CD4-positive, alpha-beta T cell treated with Interleukin-15 for 4 hours (primary cell): ENCODE measurements at places on chromosomes 2 and 18.

DNA sequence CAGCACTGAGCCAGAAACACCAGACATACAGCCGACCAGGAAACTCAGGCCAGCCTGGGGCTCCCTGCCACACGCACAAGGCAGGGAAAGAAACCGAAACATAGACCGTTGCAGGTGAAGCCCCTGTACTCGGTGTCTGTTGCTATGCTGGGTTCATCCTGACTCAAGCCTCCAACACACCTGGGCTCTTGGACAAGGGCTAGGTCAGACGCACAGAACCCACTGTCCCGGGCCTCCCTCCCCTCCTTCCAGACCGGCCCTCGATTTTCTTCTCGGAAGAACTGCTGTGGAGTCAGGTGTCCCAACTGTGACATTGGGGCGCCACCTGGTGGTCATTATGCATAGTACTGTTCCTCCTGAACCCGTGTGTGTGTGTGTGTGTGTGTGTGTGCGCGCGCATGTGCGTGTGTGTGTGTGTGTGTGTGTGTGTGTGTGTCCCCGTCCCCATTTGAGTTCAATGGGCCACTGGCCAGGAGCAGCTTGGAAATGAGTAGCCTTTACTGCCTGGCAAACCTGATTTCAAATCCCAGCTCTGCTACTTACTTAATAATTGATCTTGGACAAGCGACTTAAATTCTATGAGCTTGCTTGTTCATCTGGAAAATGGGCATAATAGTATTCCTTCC lies 55.4 kb upstream of the GLI2 start:
- peak; percentile 59 for DNase-seq

DNA sequence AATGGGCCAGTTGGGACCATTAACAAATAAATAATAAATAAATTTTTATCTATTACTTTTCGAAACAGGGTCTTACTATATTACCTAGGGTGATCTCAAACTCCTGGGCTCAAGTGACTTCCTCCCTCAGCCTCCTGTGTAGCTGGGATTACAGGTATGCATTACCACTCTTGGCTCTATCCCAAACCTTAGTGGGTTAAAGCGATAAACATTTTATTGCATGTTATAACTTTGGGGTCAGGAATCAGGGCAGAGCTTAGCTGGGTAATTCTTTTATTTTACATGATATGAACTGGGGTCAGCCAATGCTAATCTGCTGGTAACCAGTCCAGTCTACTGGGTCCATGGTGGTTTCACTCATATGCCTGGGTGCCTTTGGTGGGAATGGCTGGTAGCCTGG lies 127.8 kb downstream of the MYO3B start:
- no peak for DNase-seq

DNA sequence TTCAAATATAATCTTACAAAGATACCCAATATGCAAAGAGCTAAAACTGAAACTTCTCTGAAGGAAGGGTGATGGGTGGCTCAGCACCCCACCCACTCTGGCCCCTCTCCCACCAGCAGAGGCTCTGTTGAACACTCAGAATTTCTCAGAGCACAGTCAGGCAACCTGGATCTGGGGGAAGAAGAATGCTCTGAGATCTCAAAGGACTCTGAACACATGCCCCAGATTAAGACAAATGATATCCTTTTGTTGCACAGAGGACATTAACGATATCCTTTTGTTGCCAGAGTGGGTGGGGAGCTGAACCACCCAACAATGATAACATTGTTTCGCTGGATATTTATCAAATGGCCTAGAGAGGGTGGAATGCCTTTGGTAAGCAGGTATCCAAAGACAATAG lies 104.8 kb downstream of the LBH start:
- DNase-seq, result no peak

DNA sequence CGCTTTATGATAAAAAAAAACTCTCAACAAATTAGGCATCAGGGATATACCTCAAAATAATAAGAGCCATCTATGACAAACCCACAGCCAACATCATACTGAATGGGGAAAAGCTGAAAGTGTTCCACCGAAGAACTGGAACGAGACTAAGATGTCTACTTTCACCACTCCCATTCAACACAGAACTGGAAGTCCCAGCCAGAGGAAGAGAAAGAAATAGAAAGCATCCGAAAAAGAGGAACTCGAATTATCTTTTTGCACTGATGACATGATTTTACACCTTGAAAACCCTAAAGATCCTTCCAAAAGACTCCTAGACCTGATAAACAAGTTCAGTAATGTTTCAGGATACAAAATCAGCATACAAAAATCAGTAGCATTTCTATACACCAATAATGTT lies 121.6 kb downstream of the ZRANB3 start:
- DNase-seq, result no peak

DNA sequence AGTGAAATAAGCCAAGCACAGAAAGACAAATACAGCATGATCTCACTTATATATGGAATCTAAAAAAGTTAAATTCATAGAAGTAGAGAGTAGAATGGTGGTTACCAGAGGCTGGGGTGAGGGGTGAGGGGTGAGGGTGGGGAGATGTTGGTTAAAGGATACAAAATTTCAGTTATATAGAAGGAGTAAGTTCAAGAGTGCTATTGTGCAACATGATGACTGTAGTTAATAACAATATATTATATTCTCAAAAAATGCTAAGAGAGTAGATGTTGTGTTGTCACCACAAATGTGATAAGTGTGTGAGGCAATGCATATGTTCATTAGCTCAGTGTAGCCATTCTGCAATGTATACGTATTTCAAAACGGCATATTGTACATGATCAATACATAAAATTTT lies 26.4 kb upstream of the GULP1 start:
- no peak for DNase-seq

- no peak for DNase-seq
These were observed 161.3 kb downstream of the MEIS1 start for GRCh38 chr2:66596256-66596655.

DNA sequence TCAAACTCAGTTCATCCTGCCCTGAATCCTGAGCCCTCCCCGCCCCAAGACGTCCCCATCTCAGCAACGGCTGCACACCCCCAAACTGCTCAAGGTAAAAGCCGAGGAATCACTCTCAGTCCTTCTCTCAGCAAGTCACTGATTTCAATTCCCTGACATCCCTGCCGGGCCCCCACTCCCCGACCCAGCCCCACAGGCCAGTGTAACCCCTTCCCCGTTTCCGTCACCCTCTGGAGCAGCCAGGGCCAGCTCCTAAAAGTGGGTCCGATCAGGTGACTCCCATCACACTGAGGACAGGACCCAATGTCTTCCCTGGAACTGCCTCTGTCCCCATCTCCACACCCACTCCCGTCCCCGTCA lies 20.5 kb downstream of the SNORC start:
- DNase-seq, result no peak

- no peak for DNase-seq
These were observed 105.6 kb downstream of the AFF3 start for GRCh38 chr2:100036793-100037192.

DNA sequence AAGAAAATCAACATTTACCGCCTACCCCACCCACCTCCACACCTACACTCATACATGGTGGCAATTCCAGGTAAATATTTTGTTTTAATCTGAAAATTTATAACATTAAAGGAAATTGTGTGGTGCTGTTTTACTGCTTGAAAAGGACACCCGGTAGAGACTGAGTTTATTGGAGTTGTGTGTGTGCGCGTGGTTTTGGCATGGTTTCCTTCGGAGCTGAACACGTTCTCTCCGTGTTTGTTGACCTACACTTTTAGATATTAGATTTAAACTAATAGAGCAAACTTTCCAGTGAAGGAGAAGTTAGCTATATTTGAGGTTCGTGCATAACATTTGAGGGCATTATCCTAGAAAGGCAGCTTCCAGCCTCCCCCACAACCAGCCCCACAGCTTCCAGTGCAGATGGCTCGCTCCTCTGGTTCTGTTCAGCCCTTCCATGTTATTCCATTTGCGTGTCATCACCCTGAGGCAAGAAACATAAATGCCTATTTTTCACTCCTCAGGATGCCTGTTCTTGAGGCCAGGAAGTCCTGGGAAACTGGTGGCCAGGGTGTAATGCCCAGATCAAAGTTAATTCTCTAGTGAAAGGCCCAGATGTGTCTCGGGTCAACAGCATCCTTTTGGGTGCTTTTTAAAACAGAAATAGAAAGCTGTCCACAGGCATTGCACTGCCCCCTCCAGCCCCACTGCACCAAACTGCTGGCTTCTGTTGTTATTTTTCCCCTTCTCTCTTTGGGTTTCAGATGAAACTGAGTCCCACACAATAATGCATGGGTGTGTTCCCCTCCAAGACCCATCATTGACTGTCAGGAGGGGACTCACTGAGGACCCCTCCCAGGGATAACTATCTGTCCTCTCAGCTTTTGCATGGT lies 190.2 kb downstream of the SETBP1 start:
- DNase-seq, result no peak

GRCh38 chr2:168084288-168084687 lies 163.1 kb downstream of the STK39 start:
- no peak for DNase-seq

DNA sequence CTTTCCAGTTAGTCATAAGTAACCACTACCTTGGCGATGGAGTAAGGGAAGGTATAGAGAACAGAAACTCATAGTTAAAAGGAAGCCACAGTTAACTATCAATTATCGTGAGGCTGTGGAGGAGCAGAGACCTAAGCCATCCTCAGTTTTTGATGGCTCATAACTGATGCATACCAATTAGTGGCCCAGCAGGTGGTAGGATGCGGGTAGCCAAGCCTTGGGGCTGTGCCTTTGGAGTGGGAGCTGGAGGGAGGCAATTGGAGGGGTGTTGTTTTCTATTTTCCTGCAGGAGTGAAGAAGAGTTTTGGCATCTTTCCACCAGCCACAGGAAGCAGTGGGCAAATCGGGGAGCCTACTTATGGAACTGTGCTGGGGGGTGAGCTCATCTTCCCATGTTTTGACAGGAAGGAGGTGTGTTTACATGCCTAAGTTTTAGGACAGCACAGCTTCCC lies 194.8 kb downstream of the TPGS2 start:
- DNase-seq, result no peak

- DNase-seq, result peak; percentile 47
These were observed 114.7 kb downstream of the DNAH6 start for GRCh38 chr2:84631047-84631446.

- no peak for DNase-seq
These were observed 888.4 kb downstream of the TSN start for GRCh38 chr2:122643725-122644329.

DNA sequence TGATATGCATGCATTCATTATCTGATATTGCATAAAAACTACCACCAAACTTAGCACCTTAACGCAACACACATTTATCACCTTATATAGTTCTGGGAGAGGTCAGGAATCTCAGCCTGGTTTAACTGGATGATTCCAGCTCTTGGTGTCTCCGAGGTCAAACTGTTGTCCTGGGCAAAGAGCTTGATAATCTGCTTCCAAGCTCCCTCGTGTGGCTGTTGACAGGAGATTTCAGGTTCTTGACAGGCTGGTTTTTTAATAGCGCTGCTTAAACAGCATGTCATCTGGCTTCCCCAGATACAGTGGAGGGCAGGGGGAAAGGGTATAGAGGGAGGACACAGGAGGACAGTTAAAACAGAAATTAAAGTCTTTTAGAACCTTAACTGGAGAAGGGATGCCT lies 785.0 kb downstream of the CNTNAP5 start:
- DNase-seq, result no peak

DNA sequence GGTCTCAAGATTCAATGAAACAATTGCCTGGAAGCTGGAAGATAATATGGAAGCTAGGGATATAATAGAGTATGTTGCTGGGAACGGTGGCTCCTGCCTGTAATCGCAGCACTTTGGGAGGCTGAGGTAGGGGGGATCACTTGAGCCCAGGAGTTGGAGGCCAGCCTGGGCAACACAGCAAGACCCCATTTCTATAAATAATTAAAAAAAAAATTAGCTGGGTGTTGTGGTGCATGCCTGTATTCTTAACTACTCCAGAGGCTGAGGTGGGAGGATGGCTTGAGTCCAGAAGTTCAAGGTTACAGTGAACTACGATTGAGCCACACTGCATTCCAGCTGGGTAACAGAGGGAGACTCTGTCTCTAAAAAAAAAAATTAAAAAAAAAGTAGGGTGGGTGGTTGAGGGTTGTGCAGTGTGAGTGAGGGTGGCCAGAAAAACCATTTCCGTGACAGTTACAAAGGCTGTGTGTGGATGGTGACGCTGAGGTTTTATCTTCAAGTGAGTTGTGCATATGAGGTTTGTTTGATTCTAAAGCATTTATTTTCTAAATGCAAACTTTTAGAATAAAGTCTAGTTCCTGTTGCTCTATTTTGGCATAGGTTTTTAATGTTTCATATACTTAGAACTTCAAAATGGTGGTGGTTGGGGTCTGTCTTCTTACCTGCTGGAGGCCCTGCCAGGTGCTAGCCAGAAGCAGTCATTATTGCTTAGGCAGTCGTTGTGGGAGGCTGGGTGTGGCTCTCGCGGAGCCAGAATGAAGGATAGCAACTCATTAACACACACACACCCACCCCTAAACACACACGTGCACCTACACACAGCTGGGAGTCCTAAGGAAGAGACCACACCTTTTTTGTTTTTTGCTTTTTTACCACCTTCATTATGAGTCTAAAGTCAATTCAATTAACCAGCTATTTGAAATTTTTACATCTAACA lies 4.7 kb upstream of the IL1R2 start:
- DNase-seq, result no peak

DNA sequence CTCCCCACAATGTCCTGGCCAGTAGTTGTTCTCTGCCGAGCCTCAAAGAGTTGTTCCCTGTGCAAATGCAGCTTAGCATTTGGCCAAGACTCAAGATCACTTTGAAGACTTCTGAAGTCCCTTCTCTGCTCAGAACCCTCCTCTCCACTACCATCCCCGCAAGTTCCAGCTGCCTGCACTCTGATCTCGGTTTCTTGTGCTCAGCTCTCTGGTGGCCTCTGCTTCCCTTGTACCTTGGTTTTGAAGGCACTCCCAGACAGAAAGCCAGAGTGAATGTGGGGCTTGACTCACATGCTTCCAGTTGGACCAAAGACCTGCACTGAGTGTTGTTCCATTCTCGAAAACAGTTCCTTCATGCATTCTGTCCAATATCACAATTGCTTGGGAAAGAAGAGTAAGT lies 28.6 kb downstream of the CRACDL start:
- DNase-seq, result no peak

DNA sequence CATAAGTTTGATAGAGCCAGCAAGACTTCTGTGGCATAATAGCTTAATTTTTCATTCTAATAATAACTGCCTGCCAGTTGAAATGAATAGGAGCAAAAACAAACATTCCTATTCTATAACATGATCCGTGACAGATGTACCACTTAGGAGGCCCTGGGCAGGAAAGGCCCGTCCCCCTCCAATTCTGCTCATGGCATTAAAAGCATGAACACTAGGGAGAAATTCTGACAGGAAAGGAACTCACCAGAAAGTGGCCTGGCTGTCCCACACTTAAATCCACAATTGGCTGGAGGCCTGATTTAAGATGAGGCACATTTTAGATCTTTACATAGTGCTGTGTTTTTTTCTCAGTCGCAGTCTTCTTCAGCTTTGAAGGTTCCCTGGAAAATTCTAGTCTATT lies 261.9 kb upstream of the ETAA1 start:
- no peak for DNase-seq
